ENCODE measurements at places on chromosomes 3 and 15.

DNA sequence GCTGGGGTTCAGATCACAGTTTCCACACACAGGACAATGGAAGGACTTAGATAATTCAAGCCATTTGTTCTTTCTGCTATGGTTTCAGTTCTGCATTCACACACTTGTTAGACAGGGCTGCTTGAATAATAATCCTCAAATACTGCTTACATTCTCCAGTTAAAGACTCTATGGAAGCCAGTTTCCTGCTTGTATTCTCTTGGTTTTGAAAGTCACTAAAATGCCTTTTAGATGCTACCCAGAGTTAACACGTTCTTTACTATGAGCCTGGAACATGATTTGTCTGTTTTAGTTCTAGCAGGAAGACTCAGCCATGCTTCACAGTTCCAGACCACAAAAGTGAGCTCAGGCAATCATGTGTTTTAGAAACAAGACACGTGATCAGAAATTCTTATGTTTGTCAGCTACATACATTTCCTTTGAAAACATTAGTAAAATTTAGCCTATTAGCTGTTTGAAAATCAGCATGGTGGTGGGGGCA is 152.4 kb downstream of the LEKR1 start:
- no peak for DNase-seq

GRCh38 chr3:151604891-151605290 is 128.8 kb upstream of the AADACL2 start:
- DNase-seq: no peak

GRCh38 chr3:129553171-129553570 is 10.2 kb downstream of the H1-8 start:
- DNase-seq: no peak

DNA sequence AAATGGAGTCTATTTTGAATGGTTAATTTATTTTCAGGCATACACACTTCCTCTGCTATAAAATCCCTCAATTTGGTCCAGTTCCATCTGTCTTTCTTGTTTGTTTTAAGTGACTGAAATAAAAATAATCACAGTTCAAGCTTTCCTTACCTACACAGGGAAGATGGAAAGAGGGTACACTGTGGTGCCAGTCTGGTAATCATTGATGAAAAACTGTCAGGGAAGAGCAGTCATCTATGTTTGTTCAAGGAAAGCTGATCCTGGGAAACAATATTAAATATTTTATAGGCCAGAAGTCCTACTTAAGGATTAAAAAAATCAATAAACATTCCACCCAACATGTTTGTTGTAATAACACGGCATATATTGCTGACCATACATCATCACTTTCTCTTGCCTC is 115.2 kb upstream of the KCNMB2 start:
- DNase-seq: no peak

DNA sequence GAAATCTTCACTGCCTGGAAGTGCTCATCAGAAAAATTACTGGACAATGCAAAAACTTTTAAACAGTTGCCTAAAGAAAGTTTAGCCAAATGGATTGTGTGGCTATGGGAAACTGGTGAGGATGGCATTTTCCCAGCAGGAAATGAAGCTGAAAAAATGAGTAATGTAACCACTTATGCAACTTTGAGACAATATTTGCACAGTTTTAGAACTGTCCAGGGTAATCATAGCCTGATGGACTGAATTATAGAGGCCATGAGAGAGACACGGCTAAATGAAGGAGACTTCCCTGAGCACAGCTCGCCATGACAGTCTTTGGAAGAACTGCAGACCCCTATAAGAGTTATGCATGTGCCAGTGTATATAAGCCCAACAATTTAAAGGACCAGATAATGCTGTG is 881.5 kb downstream of the VGLL3 start:
- DNase-seq: no peak

GRCh38 chr15:31278061-31278445 is 48.6 kb upstream of the KLF13 start:
- no peak for DNase-seq

DNA sequence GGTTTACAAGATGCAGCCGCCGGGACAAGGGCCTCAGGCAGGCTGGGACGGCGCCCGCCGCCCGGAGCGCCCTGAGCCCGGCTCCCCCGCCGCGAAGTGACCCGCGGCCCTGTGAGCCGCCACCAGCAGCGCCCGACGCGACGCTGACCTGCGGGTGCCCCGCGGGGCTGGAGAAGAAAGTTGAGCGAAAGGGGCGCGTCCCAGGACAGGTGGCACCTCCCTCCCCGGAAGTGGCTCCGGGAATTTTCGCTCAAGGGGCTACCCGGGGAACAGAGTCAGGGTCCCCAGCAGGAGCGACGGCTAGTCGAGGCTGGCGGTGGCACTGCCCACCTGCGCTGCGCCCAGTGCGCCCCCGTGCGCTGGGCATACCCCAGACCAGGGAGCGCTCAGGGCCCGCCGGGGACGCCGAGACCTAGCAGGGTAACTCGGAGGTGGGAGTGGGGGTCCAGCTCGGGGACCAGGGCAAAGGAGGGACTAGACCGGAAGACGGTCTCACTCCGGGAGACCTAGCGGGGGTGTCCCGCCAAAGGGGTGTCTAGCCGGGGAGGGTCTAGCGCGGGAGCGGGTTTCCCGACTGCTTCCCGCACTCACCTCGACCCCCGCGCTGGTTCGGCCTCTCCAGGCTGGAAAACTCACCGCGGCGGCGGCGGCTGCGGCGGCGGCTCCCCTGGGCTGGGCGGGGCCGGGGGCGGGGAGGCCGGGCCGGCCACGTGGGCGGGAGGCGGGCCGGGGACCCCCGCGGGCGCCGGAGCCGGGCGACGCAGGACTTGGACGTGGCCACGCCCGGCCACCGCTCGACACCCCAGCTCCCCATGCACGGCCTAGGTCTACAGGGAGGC is 18.4 kb downstream of the SPATA12 start:
- DNase-seq: no peak

DNA sequence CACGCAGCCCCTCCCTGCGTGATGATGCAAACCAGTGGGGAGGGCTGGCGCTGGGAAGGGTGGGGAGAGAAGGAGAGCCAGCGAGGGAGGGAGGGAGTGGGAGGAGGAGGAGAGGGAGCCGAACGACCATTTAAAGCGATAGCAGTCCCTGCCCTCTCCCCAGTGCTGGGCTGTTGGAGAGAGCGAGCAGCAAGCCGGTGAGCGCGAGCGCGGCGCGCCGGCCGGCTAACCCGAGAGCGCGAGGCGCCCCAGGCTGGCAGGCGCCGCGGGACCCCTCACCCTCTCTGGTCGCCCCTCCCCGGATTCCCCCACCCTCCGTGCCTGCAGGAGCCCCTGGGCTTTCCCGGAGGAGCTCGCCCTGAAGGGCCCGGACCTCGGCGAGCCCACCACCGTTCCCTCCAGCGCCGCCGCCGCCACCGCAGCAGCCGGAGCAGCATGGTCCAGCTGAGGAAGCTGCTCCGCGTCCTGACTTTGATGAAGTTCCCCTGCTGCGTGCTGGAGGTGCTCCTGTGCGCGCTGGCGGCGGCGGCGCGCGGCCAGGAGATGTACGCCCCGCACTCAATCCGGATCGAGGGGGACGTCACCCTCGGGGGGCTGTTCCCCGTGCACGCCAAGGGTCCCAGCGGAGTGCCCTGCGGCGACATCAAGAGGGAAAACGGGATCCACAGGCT is at the start of gene GRM7:
GRM7 (plus strand) TSS at position 162 of the 671 bp plus-strand sequence.
- DNase-seq: no peak

GRCh38 chr3:123036352-123037014 is 8.9 kb upstream of the SEMA5B start:
- no peak for DNase-seq

DNA sequence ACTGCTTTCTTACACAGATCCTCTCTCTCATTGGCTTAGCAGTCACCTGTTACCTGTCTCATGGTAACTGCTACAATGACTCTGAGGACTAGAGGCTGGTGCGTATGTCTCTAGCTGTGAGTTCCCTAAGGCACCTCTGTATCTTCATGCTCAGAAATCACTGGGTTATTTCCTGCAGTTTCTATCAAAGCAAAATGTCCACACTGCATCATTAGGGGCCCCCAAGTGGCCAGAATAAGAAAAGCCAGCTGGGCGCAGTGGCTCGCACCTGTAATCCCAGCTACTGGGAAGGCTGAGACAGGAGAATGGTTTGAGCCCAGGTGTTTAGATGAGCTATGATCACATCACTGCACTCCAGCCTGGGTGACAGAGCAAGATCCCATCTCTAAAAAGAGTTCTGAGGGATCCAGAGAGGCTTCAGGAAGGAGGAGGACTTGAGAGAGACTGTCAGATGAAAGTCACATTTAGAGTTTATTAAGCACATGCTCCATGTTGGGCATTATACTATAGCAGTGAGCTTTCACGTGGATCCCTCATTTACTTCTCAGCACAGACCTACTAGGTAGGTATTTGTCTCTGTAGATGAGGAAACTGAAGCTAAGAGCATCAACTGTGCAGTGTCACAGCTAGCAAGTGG is 2.3 kb upstream of the VPS18 start:
- no peak for DNase-seq

DNA sequence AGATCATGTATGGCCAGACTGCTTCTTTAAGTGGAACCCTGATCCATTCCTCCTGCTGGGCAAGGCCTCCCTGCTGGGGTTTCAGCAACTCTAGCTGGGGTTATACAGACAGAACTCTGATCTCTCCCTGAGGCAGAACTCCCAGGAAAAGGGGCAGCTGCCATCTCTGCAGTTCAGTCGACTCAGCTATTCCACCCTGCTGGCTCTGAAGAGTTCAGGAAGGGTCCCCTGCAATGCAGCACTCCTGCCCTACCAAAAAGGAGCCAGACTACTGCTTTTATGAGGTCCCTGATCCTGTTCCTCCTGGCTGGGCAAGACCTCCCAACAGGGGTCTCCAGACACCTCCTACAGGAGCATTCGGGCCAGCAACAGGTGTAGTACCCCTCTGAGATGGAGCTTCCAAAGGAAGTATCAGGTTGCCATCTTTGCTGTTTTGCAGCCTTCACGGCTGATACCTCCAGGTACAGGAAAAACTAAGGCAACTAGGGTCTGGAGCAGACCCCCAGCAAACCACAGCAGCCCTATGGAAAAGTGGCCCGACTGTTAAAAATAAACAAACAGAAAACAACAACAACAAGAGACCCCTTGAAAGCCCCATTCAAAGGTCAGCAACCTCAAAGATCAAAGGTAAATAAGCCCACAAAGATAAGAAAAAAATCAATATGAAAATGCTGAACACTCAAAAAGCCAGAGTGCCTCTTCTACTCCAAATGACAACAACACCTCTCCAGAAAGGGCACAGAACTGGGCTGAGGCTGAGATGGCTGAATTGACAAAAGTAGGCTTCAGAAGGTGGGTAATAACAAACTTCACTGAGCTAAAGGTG is 14.2 kb upstream of the CP start:
- DNase-seq: no peak

GRCh38 chr3:159137949-159138348 is 336.1 kb downstream of the MFSD1 start:
- no peak for DNase-seq

DNA sequence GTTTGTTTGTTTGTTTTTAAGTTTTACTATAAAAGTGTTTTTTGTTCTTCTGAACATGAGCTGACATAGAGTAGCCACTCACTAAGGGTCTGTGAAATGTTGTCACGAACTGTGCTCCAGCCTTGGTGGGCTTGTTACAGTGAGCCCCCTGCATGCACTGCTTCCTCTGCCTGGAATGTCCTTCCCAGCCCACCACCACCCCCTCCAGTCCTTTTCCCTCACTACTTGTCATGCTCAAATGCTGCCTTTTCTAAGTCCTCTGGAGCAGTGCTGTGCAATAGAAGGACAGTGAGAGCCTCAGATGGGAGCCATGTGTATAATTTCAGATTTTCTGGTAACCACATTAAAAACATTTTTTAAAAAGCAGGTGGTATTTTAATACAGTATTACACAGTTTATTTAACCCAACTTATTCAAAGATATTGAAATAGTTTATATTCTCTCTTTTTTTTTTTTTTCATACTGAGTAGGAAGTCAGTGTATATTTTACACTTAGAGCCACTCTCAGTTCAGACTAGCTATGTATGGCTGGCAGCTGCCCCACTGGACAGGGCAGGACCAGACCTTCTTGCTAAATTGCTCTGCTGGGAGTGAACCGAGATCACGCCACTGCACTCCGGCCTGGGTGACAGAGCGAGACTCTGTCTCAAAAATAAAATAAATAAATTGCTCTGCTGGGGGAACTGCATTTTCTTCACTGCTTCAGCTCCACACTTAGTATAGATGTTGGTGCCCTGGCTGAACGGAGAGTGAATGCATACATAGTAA is 26.9 kb downstream of the MKRN2OS start:
- no peak for DNase-seq

DNA sequence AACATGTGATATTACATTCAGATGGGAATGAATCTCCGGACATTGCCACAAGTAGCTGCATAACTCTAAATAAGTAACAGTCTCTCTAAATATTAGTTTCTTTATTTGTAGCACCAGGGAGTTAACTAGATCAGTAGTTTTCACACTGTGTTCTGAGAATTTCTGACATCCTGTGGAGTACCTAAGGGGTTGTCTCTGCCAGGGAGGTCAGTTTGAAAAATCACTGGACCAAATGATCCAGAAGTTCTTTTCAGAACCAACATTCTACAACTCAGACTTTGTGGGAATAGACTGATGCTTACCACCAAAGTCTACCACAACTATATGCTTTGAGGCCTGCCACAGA is 9.0 kb upstream of the ILDR1 start:
- no peak for DNase-seq

- no peak for DNase-seq
Observed at GRCh38 chr3:121624147-121624899, 31.1 kb downstream of the FBXO40 start.

DNA sequence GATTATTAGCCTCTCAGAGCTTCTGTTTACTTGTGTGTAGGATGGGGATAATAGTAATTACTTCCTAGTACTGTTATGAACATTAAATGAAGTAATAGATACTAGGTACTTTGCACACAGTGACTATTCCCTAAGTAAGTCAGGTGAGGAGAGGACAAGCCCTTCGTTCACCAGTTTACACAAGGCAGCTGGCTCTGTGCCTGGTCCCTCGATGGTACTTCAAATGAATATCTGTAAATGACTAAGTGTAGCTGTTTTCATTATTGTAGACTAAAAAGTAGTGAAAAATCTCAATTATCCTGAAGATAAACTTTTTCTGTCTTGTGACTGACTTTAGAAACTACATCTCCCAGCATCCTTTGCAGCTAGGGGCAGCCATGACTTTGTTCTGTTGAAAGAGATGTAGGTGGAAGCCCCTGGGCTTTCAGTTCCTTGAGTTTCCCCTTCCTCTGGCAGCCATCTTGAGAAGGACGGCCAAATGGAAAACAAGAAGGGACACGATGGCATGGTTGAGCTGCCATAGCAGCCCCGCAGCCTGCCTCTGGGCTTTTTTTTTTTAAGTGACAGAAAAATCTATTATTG is 11.7 kb upstream of the WNT7A start:
- DNase-seq: no peak

GRCh38 chr15:73908030-73908821 is 18.0 kb upstream of the LOXL1 start:
- DNase-seq: peak; percentile 50

GRCh38 chr3:177646749-177647148 is 449.5 kb upstream of the TBL1XR1 start:
- no peak for DNase-seq

DNA sequence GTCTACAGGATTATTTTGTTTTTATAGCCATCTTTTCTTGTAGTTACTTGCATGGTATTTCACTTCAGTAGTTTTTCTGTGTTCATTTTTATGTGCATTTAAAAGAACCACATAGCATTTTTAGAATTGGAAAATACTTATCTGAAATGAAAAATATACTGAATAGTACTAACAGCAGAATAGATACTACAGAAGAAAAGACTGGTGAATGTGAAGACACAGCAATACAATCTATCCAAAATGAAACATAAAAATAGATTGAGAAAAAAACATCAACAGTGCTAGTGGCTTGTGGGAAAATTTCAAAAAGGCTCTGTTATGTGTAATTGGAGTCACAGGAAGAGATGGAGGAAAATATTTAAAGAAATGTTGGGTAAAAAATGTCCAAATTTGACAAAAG is 12.7 kb upstream of the DIPK2A start:
- DNase-seq: no peak

All from activated CD8-positive, alpha-beta memory T cell treated with anti-CD3 and anti-CD28 coated beads for 4 hours (primary cell).